ENCODE measurements at places on chromosomes 1 and 21. TPM values are rescaled to one million over a fixed set of nuclear protein-coding genes. Genes with fewer than 3 reads are reported as not detected.

KCND3 gene
- 0.03 TPM for polyA plus RNA-seq

MGST3 gene
- 35.6 TPM for polyA plus RNA-seq

MASP2 gene
- 0.30 TPM for polyA plus RNA-seq

KCNE2 gene
- not detected for polyA plus RNA-seq

TBX15 gene
- polyA plus RNA-seq: not detected

MAP3K21 gene
- polyA plus RNA-seq: 1.5 TPM

PADI4 gene
- 1.6 TPM for polyA plus RNA-seq

AUNIP gene
- not detected for polyA plus RNA-seq

DHDDS gene
- 21.9 TPM for polyA plus RNA-seq

ESPN gene
- polyA plus RNA-seq: 0.19 TPM

DCST1 gene
- polyA plus RNA-seq: 0.52 TPM

HUNK gene
- 0.01 TPM for polyA plus RNA-seq

DPT gene
- not detected for polyA plus RNA-seq

CLCA4 gene
- polyA plus RNA-seq: not detected

CELA2B gene
- polyA plus RNA-seq: not detected

CCDC17 gene
- 2.5 TPM for polyA plus RNA-seq

SH3BGR gene
- polyA plus RNA-seq: 0.21 TPM

C1orf116 gene
- 0.09 TPM for polyA plus RNA-seq

MTFR1L gene
- 39.5 TPM for polyA plus RNA-seq

NPPA gene
- not detected for polyA plus RNA-seq

NPPB gene
- not detected for polyA plus RNA-seq

ELAPOR1 gene
- 0.91 TPM for polyA plus RNA-seq

ERICH3 gene
- polyA plus RNA-seq: 0.10 TPM

DYNLT5 gene
- polyA plus RNA-seq: not detected

CALML6 gene
- 1.2 TPM for polyA plus RNA-seq

Measured in B cell (primary cell).